ENCODE measurements at places on chromosomes 2 and 18. TPM values are rescaled to one million over a fixed set of nuclear protein-coding genes. Genes with fewer than 3 reads are reported as not detected.

Gene PJVK
- 0.72 TPM for polyA plus RNA-seq

Gene SP5
- not detected for polyA plus RNA-seq

Gene LRRC30
- polyA plus RNA-seq = not detected

Gene DNER
- not detected for polyA plus RNA-seq

Gene SLC9A4
- not detected for polyA plus RNA-seq

Gene DLX1
- polyA plus RNA-seq = not detected

Gene LIPG
- polyA plus RNA-seq = not detected

Gene IL1F10
- not detected for polyA plus RNA-seq

Gene VIT
- not detected for polyA plus RNA-seq

Gene C2orf78
- not detected for polyA plus RNA-seq

Gene NR4A2
- polyA plus RNA-seq = 12.4 TPM

Gene ZNF514
- polyA plus RNA-seq = 12.5 TPM

Gene TRAPPC8
- polyA plus RNA-seq = 22.9 TPM

Gene RPRM
- not detected for polyA plus RNA-seq

Gene TUBA4A
- polyA plus RNA-seq = 217 TPM

Gene IL1R2
- polyA plus RNA-seq = 1.5 TPM

Gene CDH20
- polyA plus RNA-seq = not detected

Gene LINC00305
- not detected for polyA plus RNA-seq

Gene PAX8
- polyA plus RNA-seq = 0.44 TPM

Gene UGT1A10
- polyA plus RNA-seq = not detected

Gene ZNF396
- not detected for polyA plus RNA-seq

Gene FSHR
- not detected for polyA plus RNA-seq

Gene GNLY
- polyA plus RNA-seq = 6.4 TPM

Gene CTAGE1
- not detected for polyA plus RNA-seq

Gene ACMSD
- not detected for polyA plus RNA-seq

Gene MYL1
- polyA plus RNA-seq = not detected

Gene TNFAIP6
- polyA plus RNA-seq = not detected

Gene SMARCAL1
- polyA plus RNA-seq = 24.3 TPM

Gene POTEC
- not detected for polyA plus RNA-seq

Gene MREG
- polyA plus RNA-seq = 2.4 TPM

Gene GKN2
- not detected for polyA plus RNA-seq

Gene HAAO
- polyA plus RNA-seq = not detected

Gene NT5DC4
- not detected for polyA plus RNA-seq

Gene MC2R
- not detected for polyA plus RNA-seq

Gene TMEM247
- polyA plus RNA-seq = not detected

Gene PECR
- 43.2 TPM for polyA plus RNA-seq

Gene ALPG
- not detected for polyA plus RNA-seq

Gene EFR3B
- 0.05 TPM for polyA plus RNA-seq

Gene CCDC68
- not detected for polyA plus RNA-seq

Gene CHST9
- polyA plus RNA-seq = not detected

Gene METTL21A
- polyA plus RNA-seq = 29.7 TPM

Gene HNMT
- polyA plus RNA-seq = not detected

Gene CDK15
- not detected for polyA plus RNA-seq

Gene SERPINB5
- not detected for polyA plus RNA-seq

Gene CD302
- polyA plus RNA-seq = 0.11 TPM

Gene TMEM87B
- 15.6 TPM for polyA plus RNA-seq

Gene LYPD6B
- not detected for polyA plus RNA-seq

Gene GPR155
- 20.1 TPM for polyA plus RNA-seq

Gene KIAA2012
- not detected for polyA plus RNA-seq

Gene BOLL
- polyA plus RNA-seq = not detected

Gene CFAP221
- not detected for polyA plus RNA-seq

Gene TUBA4B
- polyA plus RNA-seq = not detected

Data from CD4-positive, CD25-positive, alpha-beta regulatory T cell (primary cell).